Stimulated activated memory B cell treated with anti-CD40 and anti-IgM and Interleukin-4, amounts not matched to agents 10 μg/mL and 1 μg/mL and 100 μg/mL, for 72 hours (primary cell): ENCODE measurements at places on chromosomes 1 and 21.

DNA sequence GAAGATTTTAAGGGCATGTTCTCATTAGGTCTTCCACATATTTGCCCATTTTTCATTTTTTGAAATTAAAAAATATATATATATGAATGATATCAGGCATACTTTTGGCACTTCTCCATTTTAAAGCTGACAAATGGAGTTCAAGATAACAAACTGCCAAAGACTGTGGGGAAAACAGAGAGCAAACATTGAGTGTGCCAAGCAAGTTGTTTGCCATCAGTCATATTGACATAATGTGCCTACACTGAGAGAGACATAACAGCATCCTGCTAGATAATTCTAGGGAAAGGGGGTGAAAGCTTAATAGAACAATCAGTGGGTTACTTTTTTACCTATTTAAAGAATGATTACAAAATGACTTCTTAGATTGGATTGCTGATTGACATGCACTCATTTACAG is 529.4 kb upstream of the CXADR start:
- no peak for ATAC-seq

DNA sequence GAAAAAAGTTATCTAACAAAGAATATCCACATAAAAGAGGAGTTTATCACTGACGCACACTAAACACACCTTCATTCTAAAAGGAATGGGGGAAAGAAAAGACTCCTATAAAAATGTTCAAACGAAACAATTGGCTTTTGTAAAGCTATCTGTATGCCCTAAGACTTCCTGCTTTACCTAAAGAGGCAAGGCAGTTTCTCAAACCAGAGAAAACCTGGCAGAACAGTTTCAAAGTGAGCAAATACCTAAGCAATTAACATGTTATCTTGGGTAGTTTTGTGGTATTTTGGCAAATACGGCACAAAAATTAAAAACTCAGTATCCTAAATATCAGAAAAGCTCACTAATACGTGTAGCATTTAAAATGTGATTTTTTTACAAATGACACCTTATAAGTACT is 1.9 kb downstream of the PUM1 start:
- ATAC-seq = no peak

DNA sequence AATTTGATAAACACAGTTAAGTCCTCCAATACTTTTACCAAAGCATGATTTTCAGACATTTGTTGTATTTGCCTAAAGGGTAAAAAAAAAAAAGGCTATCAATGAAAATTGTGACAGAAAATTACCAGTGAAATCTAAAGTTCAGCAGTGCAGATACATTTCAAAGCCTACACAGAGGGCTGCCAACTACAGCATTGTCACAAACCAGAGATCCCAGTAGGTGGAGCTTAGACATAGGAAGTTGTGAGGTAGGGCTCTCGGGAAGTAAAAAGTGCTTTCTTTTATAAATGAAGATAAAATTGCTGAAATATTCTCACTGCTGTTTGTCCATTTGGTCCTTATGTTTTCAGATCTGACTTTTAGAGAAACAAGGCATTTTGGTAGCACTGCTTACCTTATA is 123.0 kb downstream of the DYRK1A start:
- ATAC-seq = no peak

DNA sequence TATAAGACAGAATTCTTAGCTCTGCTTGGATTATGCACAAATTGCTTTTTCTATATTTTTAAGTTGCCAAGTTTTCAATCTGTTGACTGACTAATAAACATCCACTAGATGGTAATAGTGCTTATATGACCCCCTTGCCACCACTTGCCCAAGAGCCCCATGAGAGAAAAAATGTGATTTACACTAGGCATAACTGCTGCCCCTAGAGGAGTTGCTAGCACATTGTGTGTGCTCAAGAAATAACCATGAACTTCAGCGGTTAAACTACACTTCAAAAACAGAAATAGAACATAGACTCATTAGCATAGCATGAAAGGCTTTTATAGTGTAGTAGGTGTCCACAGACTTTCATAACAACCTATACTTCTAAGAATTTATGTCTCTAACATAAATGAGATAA is 61.4 kb downstream of the BRINP3 start:
- no peak for ATAC-seq

DNA sequence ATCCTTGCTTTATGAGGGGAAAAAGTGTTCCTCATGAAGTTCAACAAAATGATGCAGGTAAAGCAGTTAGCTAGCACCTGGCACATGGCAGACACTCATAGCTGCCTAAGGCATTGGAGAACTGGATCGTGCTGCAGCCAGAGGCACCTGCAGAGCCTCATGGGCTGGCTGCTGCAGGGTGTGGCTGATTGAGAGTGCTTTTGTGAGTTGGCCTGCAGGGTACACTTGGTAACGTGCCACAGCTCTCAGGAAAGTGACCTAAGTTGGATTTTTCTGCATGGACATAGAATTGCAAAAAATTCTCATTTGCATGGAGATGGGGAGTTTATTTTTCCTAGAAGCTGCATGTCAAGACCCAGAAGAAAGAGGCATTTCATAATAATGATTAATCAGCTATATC is 31.6 kb upstream of the IL20 start:
- ATAC-seq = no peak

GRCh38 chr1:222106377-222106776 is 364.5 kb upstream of the DUSP10 start:
- ATAC-seq = no peak

GRCh38 chr1:3324704-3325535 is 129.5 kb upstream of the ARHGEF16 start:
- no peak for ATAC-seq

DNA sequence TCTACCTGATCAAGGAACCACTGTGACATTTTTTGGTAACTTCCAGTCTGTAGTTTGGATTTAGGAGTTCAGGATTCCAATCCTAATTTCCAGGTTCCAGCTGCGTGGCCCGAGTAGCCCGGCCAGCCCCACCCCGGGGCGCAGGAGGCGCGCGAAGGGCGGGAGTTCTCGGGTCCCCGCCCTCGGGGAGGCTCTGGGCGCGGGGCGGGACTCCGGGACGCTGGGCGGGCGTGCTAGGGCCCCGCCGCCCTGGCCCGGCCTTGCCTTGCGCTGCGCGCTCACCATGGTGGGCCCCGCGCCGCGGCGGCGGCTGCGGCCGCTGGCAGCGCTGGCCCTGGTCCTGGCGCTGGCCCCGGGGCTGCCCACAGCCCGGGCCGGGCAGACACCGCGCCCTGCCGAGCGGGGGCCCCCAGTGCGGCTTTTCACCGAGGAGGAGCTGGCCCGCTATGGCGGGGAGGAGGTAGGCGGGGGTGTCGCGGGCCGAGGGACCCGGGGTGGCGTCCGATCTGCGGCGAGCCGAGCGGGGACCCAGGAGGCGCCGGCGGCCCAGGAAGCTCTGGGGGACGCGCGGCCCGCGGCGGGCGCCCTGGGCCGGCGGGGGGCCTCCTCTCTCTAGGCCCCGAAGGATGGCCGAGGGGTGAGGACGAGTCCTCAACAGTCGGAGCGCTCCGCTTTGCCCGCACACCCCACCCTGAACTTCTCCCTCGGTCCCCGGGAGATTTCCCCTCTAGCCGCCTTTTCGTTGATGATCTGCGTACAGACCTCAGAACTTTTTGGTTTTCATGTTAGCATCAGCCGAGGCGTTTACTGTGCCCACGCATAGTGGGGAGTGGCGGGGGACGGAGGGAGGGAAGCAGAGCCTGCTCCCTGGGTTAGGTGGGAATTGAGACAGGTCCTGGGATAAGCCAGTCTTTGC is at the start of gene NENF:
Gene NENF (plus strand): TSS at position 260 of the 916 bp plus-strand sequence. CDS start 24 bp downstream, at position 284.
- ATAC-seq = peak; percentile 99

DNA sequence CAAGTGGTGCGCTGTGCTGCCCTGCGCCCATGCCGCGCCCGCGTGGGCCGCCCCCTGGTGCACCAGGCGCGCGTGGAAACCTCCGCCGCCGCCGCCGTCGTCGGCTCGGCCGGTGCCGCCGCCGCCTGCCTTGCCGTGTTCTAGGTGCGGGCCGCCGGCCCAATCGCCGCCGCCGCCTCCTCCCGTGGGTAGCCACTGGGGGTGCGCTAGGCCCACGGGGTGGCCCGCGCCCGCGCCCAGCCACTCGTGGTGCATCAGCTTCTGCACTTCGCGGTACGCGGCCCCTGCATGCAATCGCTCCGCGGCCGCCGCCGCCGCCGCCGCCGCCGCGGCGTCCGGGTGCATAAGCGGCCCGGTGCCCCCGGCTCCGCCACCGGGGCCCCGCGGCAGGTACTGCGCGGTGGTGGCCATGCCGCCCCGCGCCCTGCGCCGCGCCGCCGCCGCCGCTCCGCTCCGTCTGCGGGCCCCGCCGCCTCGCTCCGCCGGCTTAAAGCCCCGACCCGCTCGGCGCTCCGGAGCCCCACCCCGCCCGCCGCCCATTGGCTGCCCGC is at the start of gene POU3F1:
Gene POU3F1 (minus strand): TSS at position 461 of the 551 bp plus-strand sequence. CDS start 50 bp downstream, at position 411.
- ATAC-seq = peak; percentile 11

DNA sequence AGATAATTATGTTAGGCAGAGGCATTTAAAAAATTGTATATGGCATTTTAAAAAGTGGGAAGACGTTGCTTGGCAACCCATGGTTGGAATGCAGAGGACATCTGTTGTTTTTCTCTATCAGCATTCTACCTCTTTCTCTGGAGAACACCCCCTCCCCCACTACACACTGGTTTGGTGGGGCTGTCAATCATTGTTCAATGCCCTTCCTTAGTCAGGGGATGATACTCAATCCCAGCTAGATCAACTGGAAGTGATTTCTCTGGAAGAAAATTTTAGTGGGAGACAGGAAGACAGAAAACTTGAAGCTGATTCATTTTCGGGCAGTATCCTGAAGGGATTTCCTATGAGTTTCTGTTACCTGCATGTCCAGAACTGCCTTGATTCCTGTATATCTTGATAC is 35.7 kb upstream of the CAP1 start:
- no peak for ATAC-seq

DNA sequence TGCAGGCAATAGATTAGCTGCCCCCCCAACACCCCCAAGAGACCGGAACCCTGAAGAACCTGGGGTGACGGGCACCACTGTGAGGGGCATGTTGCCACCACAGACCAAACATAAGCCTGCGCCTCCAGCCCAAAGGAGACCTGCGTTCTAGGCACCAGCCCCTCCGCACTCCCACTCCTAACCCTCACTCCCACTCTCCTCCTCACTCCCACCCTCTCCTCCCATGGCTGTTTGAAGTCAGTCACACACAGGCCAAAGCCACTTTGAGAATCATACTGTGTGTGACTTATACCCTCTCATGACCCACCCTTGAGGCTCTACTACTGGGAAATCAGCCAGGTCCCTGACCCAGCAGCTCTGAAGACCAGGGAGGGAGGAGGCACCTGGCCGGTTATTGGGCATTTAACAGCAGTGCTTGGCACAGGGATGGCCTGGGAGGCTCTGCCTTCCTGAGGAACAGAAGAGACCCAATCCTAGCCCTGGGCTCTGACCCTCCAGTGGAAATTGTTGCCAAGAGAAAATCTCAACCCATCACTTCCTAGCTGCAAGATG is 43.5 kb downstream of the FBXO2 start:
- no peak for ATAC-seq

DNA sequence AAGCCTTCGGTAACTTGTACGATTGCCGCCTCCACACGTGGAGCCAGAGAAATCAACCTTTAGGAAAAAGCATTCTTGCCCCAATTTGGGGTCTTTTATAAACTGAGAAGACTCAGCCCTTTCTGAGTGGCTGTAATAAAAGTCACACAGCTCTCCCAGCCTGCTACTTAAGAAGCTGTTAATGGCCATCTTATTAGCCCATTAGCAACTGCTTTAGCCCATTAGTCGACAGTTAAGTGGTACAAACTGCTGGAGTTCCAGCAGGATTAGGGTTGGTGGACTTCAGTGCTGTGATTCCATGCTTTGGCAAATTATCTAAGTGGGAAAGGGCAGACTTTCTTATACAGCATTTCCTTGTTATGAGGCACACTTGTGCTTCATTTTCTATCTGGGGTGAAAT is 461.3 kb downstream of the RPS6KC1 start:
- no peak for ATAC-seq

- peak; percentile 59 for ATAC-seq
Observed at GRCh38 chr1:91499904-91500755, 521 bp upstream of the CDC7 start.

DNA sequence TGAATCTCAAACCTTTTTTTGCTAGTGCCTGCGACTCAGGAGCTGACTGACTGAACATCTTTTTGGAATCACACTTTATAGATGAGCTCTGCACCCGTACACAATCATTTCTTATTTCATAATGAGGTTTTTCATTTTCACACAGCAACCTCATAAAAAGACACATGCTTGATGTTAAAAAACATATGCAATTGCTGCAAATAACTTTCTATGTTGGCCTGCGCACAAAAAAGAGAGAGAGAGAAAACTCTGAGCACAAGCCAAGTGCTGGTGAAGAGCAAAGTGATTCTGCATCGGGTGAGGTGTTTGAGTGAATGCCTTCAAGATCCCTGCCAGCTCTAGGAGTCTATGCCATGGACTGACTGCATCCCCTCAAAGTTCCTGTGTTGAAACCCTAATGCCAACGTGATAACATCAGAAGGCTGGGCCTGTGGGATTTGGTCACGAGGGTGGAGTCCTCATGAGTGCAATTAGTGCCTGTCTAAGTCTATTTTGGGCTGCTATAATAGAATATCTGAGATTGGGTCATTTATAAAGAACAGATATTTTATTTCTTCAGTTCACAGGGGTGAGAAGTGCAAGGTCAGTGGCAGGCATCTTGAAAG is 36.6 kb downstream of the C1orf87 start:
- no peak for ATAC-seq

- ATAC-seq = no peak
Observed at GRCh38 chr1:85628791-85629531, 48.4 kb downstream of the CCN1 start.

GRCh38 chr21:35635261-35635660 is 425.1 kb downstream of the SETD4 start:
- ATAC-seq = no peak

DNA sequence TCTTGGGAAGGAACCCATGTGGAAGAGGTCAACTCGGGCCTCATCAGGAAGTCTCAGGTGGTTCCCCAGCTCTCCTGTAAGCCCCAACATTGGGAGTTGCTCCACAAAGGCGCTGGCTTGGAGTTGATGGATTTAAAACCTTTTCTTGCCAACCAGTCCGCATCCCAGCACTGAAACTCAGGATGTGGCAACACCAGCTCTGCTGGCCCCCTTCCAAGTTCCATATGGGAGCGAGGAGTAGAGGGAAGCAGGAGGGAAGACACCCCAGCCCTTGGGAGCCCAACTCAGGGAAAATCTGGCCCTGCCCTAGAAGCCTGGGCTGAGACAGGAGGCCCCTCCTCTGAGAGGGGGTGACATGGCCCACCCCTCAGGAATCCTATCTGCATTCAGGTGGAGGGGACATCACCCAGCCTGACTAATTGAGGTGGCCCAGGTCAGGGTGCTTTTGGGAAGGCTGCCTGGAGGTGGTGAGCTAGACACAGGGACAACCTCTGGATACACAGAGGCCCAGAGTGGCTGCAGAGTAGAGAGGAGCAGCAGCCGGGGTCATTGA is 33.1 kb upstream of the DMBX1 start:
- no peak for ATAC-seq

GRCh38 chr1:118371612-118372011 is 186.6 kb upstream of the SPAG17 start:
- ATAC-seq = no peak

- peak; percentile 79 for ATAC-seq
Observed at GRCh38 chr1:54996359-54996868, 2.3 kb upstream of the BSND start.

DNA sequence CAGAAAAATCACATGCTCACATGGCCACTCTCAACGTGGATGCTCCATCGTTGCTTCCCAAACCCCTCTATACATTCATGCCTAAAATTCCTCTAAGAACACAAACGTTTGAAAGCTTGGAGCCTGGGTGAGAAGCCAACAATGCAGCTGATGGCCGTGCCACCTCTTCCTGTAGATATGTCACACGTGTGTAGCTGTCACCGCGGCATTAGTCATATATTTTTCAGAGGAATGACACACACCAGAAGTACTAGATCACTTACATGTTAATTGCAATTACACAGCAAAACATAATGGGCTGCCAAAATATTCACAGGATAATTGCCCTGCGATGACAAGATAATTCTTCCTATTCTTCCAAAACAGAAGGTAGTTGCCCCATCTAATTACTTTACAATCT is 112.7 kb upstream of the BACE2 start:
- no peak for ATAC-seq
